ENCODE measurements at places on chromosomes 13 and 19.

- no peak for DNase-seq
Measured at GRCh38 chr13:24911133-24911908, 147.4 kb downstream of the RNF17 start.

GRCh38 chr19:12567951-12568350 lies 16.7 kb upstream of the ZNF564 start:
- no peak for DNase-seq

DNA sequence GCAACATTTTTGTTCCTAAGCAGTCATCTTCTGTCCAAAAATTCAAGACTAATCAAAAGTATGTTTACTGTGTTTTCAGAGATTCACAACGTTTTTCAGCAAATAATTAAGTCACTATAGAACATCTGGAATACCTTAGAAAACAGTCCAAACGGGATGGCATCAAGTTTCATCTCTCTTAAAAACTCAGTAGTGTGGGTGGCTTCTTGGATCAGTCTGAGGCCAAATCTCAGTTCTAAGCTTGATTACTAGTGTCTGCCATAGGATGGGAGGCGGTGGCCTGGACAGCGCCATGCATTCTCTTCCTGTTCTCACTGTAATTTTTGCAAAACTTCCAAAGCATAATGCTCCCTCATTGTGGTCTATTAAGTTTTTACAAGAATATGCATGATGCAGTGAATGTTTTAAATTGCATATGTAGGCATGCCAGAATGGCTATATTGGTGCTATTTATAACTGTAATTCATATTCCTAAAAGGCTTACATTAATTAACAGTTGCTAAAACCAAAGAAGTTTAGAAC lies 37.1 kb downstream of the ANKRD10 start:
- DNase-seq = no peak

DNA sequence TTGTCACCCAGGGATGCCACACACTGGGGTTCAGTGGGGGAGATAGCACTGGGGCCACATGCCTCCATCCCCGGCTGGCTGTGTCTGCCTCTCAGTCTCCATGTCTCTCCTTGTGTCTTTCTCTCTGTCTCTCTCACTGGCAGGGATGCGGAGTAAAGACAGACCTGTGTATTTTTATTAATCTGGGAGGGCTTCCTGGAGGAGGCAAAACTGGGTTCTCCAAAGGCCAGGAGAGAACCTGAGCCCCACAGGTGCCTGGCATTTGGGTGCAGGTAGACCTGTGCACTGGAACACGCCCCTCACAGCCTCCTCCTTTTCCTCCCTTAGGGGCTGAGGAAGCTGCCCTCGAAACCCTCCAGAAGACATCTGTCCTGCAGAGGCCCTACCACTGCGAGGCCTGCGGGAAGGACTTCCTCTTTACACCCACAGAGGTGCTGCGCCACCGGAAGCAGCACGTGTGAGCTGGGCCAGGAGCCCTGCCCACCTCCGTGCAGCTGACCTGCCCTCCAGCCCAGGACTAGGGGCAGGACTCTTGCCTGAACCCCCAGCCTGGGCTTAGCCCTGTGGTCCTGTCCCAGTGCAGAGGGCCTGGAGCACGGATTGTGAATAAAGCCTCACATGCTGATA lies 32.7 kb downstream of the DHX34 start:
- no peak for DNase-seq

- no peak for DNase-seq
Measured at GRCh38 chr13:113509989-113510388, 19.5 kb upstream of the DCUN1D2 start.

Measured in NCI-H69 (cell line).